ENCODE measurements at places on chromosomes 2 and 18.

DNA sequence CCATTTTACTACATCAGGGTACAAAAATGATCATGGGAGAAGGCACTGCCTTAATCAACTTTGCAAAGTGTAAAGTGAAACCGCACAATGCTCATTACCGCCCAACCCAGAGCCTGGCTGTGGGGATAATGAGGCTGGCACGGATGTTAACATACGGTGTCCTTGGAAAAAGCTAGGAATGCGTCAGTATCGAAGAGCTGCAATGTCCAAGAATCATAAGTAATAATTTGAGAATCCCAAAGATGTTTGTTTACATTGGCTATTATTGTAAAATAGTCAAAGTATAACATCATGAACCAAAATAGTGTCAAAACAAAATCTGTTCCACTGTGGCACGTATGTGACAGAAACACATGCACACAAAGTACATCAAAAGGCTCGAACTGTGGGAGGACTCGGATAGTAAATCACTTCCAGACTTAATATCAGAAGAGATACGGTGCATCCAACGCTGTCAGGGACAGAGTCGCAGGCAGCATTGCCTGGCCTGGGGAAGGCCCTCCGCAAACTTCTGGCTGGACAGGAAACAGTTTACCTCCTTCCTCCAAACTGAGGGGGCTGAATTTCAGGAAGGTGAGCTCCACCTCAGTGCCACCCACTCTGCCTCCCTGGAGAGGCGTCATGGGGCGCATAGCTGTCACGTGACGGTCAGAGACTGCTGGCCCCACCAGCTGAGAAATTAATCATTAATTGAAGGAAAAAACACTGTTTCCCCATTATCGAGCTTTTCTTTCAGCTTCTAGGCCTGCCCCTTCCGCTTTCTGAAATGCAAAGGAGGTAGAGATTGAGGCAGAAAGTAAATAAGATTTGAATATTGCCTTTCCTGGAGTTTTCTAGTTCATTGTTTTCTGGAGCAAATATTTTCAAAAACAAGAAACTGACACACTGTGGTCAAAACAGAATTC lies 1.8 kb upstream of the ID2 start:
- DNase-seq: no peak

DNA sequence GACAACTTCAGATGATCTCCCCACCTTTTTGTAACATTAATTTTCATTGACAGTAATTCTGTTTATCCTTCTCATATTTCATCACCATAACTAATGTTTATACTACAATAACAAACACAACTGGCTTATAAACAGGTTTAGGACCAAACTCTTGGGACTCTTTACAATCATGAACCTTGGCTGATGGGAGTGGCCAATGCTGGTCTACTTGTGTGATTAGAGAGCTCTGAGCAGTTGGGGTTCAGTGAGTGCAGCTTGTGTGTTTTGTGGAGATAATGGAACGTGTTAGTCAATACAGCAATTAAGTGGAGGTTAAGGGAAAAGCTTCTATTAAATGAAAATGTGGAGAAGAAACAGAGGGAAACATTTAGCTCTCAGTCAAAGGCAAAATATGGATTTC lies 207.1 kb downstream of the SPAG16 start:
- no peak for DNase-seq

DNA sequence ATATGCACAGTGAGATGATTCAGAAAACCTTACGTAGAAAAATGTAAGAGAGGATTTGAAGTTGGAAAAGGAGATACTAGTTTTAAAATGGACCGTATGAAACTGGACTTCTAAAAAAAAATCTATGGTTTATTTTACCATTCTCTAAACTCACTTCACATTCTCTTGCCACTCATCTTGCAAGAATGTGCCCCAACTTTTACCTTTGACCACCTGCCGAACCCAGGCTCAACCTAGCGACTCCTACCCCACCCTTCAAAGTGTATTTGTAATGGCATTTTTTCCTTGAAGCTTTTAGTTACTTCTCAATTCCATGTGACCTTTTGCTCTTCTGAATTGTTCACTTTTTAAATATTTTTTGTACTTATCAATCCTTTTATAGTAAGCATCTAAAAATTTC lies 160.8 kb downstream of the PHLPP1 start:
- no peak for DNase-seq

GRCh38 chr2:181680937-181681811 lies 857 bp upstream of the NEUROD1 start:
- DNase-seq: no peak

Data from GM18507 (cell line).